Hepatocyte (in vitro differentiated cells): ENCODE measurements at places on chromosomes 12 and 14. TPM values are rescaled to one million over a fixed set of nuclear protein-coding genes. Genes with fewer than 3 reads are reported as not detected.

DNA sequence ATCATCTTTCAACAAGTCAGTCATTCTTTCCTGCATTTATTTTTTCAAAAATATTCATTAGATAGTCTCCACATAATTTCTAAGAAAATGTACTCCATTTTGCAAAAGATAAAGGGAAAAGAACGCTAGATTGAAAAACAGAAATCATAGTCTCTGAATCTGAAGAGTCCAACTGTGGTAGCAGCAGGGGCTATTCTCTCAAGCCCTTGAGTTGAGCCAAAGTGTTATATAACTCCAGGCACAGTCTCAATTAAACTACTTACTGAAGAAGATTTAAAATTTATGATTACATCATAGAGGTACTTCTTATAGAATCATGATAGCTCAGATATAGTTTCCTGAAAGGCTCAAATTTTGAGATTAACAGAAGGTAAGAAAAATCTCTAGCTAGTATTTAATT lies 5.8 kb downstream of the LDHB start:
- DNase-seq, result no peak

- DNase-seq, result no peak
These were observed 34.3 kb downstream of the RGS6 start for GRCh38 chr14:71966528-71966927.

ANKRD33 gene
- total RNA-seq, result not detected in 2 replicates

- no peak for DNase-seq
These were observed 48.6 kb upstream of the YARS2 start for GRCh38 chr12:32804301-32804700.

TSPAN19 gene
- not detected in 2 replicates for total RNA-seq

- peak; percentile 38 for DNase-seq
These were observed 79.6 kb downstream of the EXOC5 start for GRCh38 chr14:57189070-57189469.

DNA sequence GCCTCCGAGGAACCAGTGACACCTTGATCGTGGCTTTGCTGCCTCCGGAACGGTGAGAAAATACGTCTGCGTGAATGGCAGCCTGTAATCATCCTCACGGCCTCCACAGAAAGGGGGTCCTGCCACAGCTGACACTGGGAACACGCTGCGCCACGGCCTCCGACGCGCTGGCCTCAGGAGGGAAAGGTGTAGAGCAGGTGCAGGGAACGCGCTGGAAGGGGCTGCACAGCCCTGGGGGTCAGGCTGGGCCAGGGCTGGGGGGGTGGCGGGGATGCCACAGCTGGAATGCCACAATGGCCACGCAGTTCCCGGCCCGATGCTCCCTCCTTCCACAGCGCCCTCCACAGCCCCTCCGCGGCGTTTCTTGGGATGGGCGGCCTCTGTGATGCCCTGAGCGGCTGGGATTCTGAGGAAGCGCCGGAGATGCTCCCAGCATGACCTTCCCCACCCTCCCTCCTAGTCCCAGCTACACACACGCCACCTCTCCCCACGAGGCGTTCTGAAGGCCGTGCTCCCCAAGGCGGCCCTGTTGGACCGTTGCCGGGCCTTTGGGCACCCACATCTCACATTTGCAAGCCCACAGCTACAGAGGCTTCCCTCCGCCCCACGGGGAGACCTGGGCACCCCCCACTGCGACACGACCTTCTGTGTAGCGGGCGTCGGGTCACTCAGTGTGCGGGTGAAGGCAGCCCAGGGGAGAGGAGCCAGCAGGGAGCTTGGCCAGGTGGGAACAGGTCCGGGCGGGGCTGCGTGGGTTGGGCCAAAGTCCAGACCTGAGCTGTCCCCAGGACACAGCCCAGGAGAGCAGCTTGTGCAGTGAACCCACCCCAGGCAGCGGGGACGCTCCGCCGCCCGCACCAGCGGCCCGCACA lies 31.8 kb upstream of the GALNT9 start:
- no peak for DNase-seq
